HS-27A (cell line): ENCODE measurements at places on chromosomes 1 and 21.
A peak's percentile ranks its signal among the peaks of the same experiment; 100 is the strongest.

DNA sequence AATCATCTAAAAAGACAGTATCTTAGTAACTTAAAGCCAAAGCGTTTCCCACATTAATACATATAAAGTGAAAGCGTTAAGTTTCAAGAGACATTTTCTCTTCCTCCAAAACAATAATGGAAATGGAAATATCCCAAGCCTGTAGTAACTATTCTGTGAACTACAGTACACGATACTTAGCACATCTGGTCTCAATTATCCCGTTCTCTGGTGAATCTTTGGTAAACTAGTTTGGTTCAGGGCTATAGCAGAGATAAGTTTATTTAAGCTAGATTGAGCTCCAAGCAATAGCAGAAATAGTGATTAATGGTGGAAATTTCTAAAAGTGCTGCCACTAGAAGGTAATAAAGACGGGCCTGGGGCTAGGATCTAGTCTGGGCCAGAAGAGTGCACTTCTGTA, 55.2 kb downstream of the PCNX2 start:
- DNase-seq: no peak

DNA sequence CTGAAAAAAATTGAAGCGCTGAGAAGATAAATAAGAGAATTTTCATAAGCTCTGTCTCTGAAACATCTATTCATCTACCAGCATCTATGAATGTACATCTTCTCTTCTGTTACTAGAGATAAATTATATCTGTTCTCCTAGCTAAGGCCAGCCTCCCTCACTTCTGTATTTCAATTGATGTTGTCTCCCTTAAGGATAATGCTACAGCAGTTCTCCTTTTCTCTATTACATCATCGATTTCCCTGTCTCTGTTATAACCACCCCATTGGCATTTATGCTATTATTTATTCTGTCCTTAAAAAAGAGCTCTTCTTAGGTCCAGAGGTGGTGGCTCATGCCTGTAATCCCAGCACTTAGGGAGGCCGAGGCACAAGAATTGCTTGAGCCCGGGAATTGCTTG, 42.9 kb upstream of the TMCO2 start:
- DNase-seq: no peak

GRCh38 chr1:169894424-169895145, 889 bp upstream of the SCYL3 start:
- DNase-seq: no peak

GRCh38 chr1:85615586-85616363, 35.2 kb downstream of the CCN1 start:
- no peak for DNase-seq

DNA sequence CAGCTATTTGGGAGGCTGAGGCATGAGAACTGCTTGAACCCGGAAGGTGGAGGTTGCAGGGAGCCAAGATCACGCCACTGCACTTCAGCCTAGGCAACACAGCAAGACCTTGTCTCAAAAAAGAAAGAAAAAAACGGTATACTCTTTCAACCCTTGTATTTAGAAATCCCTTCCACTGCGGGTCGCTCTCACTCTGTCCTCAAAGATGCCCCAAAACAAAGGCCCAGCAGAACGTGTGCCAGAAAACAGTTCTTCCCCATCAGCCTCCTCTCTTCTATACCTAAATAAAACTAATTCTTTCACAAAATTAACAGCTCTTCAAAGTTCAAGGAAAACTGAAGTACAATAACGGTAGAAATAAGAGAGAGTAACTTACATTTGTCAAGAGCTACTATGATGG, 13.2 kb downstream of the SETD4 start:
- DNase-seq: no peak

DNA sequence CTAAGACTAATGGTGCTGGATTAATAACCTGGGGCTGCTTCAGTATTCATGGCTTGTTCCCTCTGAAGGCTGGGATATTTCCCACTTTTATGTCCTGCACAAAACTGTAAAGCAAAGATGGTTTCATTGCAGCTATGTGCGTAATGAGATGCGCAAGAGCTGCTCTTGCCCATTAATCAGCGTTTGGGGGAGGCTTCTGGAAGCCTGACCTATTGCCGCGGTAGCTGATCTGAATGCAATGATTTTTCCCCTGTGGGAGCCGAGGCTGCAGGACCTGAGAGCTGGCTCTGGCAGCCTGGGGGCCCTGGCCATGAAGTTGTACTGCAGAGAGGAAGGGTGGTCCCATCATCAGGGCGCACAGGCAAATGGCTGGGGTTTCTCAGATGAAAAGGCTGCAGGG, 239.8 kb downstream of the CAMTA1 start:
- no peak for DNase-seq

- no peak for DNase-seq
Observed at GRCh38 chr1:58968360-58968952, 184.6 kb upstream of the JUN start.

DNA sequence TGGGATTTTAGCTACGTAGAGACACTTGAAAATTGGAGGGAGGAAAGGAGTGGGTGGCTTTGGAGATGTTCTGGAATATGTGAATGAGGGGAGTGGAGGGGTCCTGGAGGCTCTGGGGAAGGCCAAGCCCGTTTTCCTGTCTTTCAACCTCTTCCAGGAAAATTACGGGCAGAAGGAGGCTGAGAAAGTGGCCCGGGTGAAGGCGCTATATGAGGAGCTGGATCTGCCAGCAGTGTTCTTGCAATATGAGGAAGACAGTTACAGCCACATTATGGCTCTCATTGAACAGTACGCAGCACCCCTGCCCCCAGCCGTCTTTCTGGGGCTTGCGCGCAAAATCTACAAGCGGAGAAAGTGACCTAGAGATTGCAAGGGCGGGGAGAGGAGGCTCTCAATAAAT, 442 bp upstream of the RUSC1 start:
- DNase-seq: no peak

- no peak for DNase-seq
Observed at GRCh38 chr1:85220756-85221201, 20.0 kb upstream of the SYDE2 start.

GRCh38 chr21:36985751-36986594, 19.5 kb upstream of the HLCS start:
- DNase-seq: no peak

GRCh38 chr1:45894921-45895320, 91.5 kb downstream of the MAST2 start:
- no peak for DNase-seq

DNA sequence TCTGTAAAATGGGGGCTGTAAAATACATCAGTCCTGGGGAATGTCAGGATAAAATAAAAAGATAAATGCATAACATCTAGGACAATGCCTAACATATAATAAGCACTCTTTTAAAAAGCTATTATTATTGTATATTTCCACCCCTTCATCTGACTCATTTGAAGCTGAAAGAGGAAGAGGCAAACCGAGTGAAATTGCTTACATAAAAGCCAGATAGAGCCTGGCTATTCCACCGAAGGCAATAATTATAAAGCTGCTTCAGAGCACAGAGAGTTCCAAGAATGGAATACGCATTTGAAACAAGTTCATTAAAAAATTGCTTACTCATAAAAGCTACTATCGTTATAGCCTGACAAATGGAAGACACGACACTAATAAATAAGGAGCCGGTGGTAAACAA, 186.1 kb upstream of the CAMK1G start:
- DNase-seq: no peak

DNA sequence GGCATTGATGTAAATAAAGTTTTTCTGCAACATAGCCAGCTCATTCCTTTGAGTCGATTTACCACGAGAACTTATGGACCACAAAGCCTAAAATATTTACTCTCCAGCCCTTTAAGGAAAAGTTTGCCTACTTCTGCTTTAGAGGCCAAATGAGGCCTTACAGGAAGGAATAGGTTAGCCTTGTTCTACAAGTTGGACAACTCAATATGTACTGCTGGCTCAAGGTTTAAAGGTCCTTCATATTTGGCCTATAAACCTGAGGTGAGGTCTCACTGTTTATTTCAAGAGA, 144.5 kb upstream of the DNAH14 start:
- DNase-seq: no peak

GRCh38 chr1:151455966-151456365, 3.3 kb downstream of the POGZ start:
- DNase-seq: no peak

DNA sequence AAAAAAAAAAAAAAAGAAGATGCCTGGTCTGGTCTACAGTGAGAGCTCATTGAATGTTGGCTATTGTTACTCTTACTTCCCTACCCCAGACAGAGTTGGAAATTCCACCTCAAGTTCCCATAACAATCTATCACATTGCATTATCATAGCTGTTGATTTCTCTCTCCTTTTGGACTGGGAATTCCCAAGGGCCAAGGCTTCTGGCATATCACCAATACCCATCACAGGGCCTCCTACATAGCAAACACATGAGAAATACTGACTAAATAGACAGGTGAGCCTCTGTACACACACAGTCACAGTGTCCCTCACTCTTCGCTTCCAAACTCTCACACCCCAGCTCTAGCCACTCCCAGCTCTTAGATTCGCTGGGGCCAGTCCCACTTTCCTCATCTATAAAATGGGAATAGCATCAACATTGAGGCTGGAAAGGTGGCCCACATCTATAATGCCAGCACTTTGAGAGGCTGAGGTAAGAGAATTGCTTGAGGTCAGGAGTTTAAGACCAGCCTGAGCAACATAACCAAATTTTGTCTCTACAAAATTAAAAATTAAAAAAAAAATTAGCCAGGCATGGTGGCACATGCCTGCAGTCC, 6.4 kb downstream of the PTAFR start:
- DNase-seq: no peak

- no peak for DNase-seq
Observed at GRCh38 chr1:27821761-27822315, 8.7 kb upstream of the PPP1R8 start.

DNA sequence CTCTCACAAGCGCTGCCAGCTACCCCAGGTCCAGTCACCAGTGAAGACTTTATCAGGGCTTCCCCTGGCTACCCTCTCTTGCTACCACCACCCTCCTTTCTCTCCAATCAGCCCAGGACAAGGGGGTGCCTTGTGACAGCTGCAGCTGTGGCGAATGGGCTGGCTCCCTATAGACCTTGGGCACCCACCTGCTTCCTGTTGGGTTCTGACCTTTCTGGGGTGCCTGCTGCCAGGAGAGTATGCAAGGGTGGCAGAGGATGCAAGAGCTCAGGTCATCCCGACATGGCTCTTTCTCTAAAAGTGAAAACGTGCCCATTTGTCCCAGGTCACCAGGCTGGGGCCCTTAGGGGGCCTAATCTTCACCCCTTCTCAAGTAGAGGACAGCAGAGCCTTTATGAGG, 6.6 kb downstream of the KLHDC8A start:
- DNase-seq: no peak

DNA sequence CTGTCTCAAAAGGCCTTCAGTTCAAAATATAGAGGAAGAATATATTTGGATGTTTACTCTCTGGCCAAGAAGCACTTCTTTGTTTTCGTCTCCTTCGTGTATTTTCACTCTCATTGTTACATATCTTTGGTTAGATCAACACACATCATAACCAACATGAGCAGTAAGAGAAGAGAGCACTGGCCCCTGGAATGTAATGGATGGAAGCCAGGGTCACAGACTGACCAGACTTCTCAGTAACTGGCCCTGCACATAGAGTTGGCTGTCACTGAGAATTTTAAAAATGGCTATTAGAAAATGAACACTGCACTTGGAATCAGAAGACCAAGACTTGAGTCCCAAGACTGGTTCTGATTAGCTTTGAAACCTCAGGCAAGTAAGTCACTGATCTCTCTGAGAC, 215.9 kb upstream of the RRP15 start:
- no peak for DNase-seq

- no peak for DNase-seq
Observed at GRCh38 chr1:9843576-9843945, 19.8 kb upstream of the CLSTN1 start.

DNA sequence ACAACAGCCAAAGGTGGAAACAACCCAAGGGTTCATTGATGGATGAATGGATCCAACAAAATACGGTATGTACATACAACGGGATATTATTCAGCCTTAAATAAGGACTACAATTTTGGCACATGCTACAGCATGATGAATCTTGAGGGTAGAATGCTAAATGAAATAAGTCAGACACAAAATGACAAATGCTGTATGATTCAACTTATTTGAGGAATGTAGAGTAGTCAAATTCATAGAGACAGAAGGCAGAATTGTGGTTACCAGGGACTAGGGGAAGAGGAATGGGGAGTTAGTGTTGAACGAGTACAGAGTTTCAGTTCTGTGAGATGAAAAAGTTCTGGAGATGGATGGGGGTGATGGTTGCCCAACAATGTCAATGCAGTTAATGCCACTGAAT, 118.0 kb upstream of the PAXBP1 start:
- no peak for DNase-seq

- no peak for DNase-seq
Observed at GRCh38 chr1:169326956-169327268, 40.7 kb downstream of the NME7 start.

- no peak for DNase-seq
Observed at GRCh38 chr1:53060579-53060978, 1.4 kb upstream of the PODN start.

GRCh38 chr1:22101199-22101598, 41.7 kb downstream of the WNT4 start:
- DNase-seq: no peak

- no peak for DNase-seq
Observed at GRCh38 chr1:246151796-246152434, 355.2 kb downstream of the SMYD3 start.

DNA sequence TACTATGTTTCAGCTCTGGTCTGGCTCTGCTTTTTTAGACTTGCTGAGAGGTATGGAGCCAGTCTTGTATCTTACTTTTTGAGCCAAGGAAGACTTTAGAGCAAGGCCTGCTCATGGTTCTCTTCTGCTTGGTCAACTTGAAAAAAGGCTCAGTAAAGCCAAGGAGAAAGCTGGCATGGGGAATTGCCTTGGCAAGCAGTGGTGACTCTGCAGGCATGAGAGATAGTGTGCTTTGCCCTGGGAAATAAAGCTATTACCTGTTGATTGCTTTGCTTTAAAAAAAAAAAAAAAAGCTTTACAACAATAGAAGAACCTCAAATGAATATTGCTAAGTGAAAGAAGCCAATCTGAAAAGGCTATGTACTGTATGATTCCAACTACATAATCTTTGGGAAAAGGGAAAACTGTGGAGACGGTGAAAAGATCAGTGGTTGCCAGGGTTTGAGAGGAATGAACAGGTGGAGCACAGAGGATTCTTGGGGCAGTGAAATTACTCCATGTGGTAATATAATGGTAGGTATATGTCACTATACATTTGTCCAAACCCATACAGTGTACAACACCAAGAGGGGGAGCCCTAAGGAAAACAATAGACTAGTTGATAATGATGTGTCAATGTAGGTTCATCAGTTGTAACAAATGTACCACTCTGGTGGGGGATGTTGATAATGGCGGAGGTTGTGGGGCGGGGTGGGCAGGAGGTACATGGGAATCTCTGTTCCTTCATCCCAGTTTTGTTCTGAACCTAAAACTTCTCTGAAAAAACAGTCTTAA, 87.6 kb downstream of the HMCN1 start:
- DNase-seq: no peak

- no peak for DNase-seq
Observed at GRCh38 chr1:150560576-150561253, 11.5 kb downstream of the ADAMTSL4 start.

- DNase-seq: no peak
Observed at GRCh38 chr21:44006656-44007055, 5.5 kb upstream of the TRAPPC10 start.

- DNase-seq: no peak
Observed at GRCh38 chr1:56505792-56506743, 73.3 kb downstream of the PLPP3 start.

GRCh38 chr1:65467536-65467935, 47.1 kb downstream of the LEPR start:
- peak; percentile 42 for DNase-seq

- no peak for DNase-seq
Observed at GRCh38 chr1:115314092-115314491, 24.0 kb downstream of the NGF start.

- DNase-seq: no peak
Observed at GRCh38 chr21:31354122-31354521, 10.1 kb upstream of the TIAM1 start.
